Effector CD4-positive, alpha-beta T cell (primary cell): ENCODE measurements at places on chromosomes 4 and X.

GRCh38 chr4:10442976-10443375 lies 14.2 kb downstream of the ZNF518B start:
- DNase-seq: no peak

- DNase-seq: no peak
Measured at GRCh38 chr4:153634738-153635353, 49.2 kb upstream of the TLR2 start.

- DNase-seq: no peak
Measured at GRCh38 chr4:11624370-11624769, 195.7 kb upstream of the HS3ST1 start.

- no peak for DNase-seq
Measured at GRCh38 chr4:38914854-38915253, 47.2 kb downstream of the FAM114A1 start.

DNA sequence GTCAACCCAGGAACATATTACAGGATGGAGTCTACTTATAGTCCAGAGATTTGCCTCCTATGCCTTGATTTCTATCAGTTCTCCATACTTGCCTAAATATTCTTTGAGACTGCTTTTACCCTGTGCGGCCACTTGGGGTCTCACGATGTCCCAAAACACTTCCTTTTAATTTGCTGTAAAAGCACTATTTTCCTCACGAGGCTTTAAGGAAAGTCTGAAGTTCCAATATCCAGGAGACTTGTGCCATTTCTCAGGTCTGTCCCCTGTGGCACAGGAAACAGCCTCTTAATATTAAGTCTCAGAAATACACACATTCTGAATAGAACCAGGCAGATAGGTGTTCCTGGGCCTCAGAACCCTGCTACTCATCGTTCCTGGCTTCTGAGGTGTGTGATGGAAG lies 142.9 kb downstream of the TMEM164 start:
- no peak for DNase-seq
